ENCODE measurements at places on chromosomes 16 and 17.
A peak's percentile ranks its signal among the peaks of the same experiment; 100 is the strongest.

GRCh38 chr17:8138672-8139371 lies 13.4 kb downstream of the PER1 start:
- peak; percentile 98 for DNase-seq

GRCh38 chr17:18129041-18129502 lies 20.5 kb downstream of the MYO15A start:
- no peak for DNase-seq

GRCh38 chr16:87575027-87575804 lies 27.1 kb upstream of the JPH3 start:
- no peak for DNase-seq

DNA sequence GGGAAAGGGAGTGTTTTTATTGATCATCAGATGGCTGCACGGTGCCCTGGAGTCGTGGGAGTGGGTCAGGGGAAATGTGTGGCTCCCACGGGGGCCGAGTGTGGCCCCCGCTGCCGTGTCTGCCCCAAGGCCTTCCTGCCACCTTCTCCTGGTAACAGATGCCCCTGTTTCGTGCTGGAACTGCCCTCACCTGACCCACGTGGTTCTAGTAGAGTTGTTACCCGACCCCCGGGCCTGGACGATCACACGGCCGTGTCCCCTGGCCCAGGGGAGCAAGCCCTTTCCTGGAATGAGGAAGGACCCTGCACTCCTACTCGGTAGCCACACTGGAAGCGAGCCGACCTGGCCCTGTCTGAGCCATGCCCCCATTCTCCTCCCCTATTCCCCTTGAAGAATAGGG lies 37.6 kb downstream of the ACTG1 start:
- DNase-seq: no peak

DNA sequence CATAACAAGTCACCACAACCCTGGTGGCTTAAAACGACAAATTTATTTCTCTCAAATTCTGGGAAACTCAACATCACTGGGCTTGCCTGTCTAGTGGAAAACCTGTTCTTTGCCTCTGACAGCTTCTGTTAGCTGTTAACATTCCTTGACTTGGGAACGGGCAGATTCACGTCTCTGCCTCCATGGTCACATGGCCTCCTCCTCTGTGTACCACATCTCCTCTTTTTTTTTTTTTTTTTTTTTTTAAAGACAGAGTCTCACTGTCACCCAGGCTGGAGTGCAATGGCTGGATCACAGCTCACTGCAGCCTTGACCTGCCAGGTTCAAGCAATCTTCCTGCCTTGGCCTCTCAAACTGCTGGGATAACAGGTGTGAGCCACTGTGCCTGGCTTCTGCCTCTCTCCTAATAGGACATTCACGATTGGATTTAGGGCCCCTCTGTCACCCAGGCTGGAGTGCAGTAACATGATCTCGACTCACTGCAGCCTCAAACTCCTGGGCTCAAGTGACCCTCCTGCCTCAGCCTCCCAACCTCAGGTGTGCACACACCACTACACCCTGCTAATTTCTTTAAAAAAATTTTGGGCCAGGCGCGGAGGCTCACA lies 11.7 kb upstream of the LLGL1 start:
- no peak for DNase-seq

DNA sequence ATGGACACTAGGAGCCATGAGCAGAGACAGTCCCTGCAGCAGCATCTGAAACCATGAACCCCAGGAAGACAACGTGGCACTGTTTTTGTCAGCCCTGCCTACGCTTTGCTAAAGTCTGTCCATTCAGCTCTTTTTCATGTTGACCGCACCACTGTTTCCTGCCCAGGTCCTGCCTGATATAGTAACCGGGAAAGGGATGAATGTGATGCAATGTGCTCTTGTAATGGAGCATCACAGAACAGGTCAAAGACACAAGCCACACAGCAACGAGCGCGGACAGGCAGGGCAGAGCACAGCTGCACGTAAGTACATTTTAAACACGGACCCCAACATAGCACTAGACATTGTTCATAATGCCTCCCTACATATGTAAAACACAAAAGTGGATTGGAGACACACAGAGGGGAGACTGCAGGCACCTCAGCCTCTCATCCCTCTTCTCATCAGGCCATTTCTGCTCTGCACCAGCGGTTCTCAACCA lies 16.9 kb upstream of the TNFRSF13B start:
- DNase-seq: no peak

DNA sequence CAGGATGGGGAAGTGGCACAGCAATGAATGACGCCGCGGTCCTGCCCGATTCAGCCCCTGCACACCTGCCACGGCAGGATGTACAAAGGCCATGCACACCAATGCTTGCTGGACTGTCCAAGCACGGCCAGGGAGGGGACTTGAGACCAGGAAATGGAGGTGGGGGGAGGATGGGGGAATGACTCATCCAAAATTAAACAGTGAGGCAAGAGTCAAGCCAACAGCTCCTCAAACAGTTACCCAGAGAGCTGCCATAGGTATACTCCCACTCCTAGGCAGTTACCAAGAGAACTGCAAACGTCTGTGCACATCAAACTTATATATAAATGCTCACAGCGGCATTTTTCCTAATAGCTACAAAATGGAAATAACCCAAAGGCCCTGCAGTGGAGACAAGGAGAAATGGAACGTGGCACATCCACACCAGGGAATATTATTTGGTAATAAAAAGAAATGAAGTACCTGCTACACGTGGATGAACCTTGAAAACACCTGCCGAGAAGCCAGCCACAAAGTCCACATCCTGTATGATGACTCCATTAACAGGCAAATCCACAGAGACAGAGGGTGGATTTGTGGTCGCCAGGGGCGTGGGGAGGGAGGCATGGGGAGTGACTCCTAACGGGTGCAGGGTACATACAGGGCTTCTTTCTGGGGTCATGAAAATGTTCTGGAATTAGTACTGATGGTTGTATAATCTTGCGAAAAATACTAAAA lies 54.1 kb downstream of the VAC14 start:
- no peak for DNase-seq

- no peak for DNase-seq
Measured at GRCh38 chr16:84605339-84605848, 12.5 kb downstream of the COTL1 start.

DNA sequence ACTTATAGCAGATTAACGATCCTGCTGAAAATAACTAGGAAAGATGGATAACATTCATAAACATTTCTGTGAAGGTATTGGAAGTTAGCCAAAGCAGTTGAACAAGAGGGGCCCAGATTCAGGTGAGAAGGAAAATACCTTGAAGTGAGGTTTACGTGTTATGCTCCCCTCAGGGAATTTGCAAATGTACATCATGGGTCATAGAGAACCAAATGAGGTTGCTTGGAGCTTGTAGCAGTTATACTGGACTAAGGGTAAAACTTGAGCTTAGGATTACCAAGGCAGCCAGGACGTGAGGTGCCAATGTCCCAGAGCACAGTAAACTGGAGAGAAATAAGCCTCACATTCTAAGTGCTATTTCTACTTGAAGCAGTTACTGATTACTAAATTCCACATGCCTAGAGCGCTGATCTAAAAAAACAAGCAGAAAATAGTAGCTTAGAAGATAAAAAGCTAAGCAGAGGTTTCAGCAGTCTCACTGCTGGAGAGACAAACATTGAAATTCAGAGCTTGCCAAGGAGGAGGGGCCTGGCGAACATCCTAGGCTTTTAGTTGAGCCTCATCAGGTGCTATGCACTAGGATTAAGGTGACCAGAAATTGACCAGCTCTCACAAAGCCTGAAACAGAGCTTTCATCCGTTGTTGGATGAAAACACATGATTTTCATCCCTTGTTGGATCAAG lies 136.7 kb upstream of the FAM20A start:
- no peak for DNase-seq

GRCh38 chr16:3029491-3030221 lies 5.8 kb downstream of the THOC6 start:
- DNase-seq: no peak

- DNase-seq: peak; percentile 69
Measured at GRCh38 chr16:69286941-69287713, 24.0 kb upstream of the VPS4A start.

DNA sequence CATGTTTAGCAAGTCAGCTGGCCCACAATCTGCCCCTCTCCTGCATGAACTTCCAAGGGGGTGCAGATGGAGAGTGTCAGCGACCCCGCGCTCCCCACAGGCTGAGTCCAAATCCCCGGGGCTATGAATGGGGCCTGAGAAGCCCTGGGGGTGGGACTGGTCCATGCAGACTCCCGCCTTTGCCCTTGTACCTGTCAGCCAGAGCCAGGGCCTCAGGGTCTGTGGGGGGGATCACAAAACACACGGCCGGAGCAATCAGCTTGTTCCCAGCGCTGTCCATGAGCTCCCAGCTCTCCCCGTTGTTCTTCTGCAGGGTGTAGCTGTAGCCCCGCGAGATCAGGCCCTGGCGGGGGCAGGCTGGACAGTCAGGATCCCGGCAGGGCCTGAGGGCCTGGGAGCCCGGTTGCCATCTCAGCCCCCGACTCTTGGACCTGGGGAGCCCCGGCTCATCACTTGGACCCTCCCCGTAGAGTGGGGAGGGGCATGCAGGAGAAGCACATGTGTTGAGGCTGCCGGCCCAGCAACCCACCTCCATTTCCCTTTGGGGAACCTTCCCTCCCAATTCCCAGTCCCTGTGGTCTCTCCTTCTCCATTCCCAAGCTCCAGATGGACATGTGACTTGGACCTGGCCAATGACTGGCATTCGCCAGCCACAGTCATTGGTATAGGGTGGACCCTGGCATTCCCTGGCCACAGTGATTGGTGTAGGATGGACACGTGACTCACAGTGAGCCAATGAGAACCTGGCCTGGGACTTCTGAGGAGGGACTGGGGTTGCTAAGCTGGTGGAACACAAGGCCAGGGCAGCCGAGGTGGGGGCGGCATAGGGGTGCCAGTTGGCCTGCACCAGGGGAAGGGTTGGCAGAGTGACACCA lies 42.4 kb downstream of the PPL start:
- no peak for DNase-seq

DNA sequence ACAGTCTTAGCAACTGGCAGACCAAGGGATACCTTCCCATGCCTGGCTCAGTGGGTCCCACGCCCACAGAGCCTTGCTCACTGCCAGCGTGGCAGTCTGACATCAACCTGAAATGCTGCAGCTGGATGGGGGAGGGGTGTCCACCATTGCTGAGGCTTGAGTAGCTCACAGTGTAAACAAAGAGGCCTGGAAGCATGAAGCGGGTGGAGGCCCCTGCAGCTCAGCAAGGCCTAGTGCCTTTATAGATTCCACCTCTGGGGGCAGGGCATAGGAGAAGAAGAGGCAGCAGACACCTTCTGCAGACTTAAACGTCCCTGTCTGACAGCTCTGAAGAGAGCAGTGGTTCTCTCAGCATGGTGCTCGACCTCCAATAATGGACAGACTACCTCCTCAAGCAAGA lies 263.2 kb downstream of the KIF2B start:
- DNase-seq: no peak

- no peak for DNase-seq
Measured at GRCh38 chr16:30382111-30382881, at the start of gene SEPTIN1. Gene SEPTIN1, minus strand, starts transcription at chr16:30382561. Its CDS starts 19 bp downstream, at chr16:30382542.

- DNase-seq: no peak
Measured at GRCh38 chr17:795276-795675, 13.1 kb downstream of the MRM3 start.

- no peak for DNase-seq
Measured at GRCh38 chr17:55463600-55463999, 42.0 kb upstream of the MMD start.

DNA sequence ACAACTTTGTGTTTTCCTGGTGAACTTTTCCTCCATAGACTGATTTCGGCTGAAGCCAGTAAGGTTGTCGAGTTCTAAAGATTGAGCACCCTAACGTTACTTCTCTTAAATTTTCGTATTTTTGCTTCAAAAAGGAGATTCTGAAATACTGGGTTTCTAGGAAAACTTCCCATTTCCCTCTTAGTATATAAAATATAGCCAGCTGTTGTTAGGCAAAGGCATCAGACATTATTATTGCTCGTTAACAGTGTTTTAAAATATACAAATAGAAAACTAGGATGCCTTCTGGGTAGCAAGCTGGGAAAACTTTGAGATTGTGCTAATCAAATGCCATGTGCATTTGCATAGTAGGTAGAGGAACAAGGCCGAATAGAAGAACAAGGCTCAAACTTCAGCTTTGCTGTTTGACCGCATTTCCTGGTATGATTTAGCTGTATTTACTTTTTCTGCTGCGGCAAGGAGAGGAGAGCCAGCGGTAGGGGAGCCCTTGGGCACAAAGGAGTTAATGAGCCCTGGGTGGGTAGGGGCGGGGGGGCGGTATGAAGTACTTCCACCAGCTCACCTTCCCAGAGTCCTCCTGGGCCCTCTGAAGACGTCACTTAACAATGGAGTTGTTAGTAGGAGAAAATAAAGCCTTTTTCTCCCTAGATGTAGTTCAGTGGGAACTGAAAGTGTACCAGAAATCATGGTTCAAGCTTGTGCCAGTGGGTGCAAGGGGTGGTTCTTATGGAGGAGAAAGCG lies 151.9 kb downstream of the MSI2 start:
- DNase-seq: no peak

DNA sequence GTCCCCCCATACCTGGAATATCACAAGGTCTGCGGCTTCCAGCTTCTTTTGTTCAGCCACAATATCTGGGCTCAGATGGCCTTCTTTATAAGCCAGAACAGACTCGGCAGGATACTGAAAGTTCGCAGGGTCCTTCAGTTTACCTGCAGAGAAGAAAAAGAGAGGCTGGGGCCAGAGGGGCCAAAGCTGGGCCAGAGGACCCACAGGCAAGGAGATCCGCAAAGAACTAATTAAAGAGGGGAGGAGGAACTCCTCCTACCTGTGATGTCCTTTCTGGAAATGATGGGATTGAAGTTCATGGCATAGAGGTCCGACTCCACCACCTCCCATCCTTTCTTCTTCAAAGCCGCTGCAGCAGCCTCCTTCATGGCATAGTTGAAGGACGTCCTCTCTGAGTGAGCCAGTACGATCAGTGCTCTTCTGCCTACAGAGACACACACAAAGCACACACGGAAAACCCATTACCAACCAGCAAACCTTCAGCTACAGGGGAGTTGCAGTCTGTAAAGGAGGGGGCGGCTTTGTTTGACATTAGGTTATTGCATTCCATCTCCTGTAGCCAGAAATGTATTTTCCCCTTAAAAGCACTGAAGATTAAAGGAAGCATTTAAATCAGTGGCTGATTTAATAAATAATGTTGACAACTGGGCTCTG lies 8.1 kb downstream of the NQO1 start:
- DNase-seq: no peak

DNA sequence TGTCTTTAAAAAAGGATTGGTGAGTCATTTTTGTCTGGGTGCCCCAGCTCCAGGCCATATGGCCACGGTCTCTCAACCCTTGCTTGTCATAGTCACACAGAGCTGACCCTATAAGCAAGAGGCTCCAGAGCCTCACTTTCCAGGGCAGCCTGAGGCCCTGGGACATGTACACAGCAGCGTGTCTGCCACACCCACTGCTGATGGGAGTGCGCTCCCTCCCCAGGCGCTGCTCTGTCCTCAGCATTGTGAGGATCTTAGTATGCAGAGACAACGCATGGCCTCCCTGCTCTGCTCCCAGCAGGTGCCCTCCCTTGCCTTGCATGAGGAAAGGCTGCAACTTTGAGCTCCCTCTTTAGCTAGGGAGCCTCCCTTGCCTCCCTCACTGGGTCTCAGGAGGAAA lies 80.8 kb upstream of the CRHR1 start:
- no peak for DNase-seq
